ENCODE measurements at places on chromosomes 1 and 21.

GRCh38 chr1:175413367-175413766, 220.8 kb upstream of the KIAA0040 start:
- DNase-seq = no peak

DNA sequence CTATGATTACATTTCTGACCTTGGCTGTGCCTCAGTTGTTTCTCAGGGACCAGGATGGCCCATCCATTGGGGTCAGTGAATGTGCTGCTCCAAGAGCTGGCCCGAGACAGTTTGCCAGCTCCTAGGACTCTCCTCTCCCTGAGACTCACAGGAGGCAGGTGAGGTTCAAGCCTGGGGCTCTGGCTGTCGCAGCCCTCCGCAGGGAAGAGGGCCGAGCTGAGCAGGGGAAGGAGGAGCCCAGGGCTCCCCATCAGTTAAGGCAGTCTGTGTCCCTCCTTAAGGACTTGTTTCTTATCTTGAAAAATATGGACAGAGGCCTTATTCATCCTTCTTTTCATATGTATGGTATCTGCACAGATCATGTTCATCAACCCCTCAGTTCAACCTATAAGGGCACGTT, 26.6 kb upstream of the SARS1 start:
- no peak for DNase-seq

DNA sequence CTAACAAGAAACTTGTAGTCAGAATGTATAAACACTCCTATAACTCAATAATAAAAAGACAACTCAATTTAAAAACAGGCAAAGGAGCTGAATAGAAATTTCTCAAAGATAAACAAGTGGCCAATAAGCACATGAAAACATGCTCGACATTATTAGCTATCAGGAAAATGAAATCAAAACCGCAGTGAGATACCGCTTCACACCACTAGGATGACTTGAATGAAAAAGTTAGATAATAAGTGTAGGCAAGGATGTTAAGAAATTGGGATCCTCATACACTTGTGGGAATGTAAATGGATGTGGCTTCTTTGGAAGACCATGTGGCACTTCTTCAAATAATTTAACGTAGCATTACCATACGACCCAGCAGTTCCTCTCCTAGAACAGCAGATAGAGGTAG, 8.9 kb downstream of the RALGPS2 start:
- DNase-seq = no peak

GRCh38 chr1:82284213-82284612, 483.5 kb downstream of the ADGRL2 start:
- DNase-seq = no peak

- peak; percentile 4 for DNase-seq
Observed at GRCh38 chr21:14453339-14454015, 70.5 kb upstream of the HSPA13 start.

- no peak for DNase-seq
Observed at GRCh38 chr1:4653328-4653660, 1.1 kb upstream of the AJAP1 start.

DNA sequence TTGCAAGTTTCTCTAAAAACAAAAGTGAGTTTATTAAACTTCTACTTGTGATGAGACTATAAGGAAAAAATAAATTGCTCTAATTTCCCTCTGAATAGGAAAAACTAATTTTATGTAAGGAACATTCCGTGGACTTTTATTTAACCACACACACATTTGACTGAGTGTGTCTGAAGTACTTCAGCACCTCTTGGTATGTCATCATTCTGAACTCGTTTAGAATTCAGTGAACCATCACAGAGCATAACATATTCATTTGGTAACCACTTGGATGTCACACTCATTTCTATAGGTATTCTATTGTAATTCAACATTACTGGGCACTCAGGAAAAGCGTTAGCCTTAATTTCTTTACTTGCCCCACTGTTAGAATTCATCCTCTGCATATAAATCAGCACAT, 79.1 kb downstream of the RGS21 start:
- no peak for DNase-seq

DNA sequence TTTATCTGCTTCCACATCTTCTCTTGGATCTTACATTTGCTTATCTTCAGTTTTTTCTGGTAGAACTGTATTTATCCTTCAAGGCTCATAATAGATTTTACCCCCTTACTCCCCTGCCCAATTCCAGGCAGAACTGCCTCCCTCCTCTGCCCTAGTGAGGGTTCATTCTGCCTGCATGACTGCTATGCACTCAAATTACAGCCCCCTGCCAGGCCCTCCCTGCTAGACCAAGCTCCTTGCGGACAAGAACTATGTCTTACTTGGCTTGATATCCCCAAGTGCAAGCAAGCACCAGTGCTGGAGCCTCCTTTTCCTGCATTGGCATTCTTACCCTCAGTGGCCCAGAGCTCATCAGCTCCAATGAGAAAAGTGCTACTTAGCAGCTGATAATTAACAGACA, 18.1 kb downstream of the MAPKAPK2 start:
- DNase-seq = no peak

DNA sequence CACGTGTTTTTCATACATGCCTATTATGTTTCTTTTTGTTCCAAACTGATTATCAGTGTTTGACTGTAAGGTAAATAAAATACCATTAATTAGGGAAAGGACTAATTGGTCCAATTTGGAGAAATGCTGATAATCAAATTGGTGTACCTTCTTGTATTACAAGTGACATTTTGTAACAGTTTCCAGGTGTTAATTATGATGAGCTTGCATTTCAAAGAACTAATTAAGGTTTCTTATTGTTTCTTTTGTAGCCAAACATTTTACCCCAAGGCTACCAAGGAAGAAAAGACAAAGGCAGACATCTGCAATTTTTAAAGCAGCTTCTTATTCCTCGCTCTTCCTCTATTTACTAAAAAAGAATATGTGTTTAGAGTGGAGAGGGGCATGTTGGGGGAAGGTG, 88.7 kb upstream of the GRIK1 start:
- DNase-seq = no peak

- DNase-seq = no peak
Observed at GRCh38 chr1:215064327-215064726, 18.2 kb upstream of the KCNK2 start.

- no peak for DNase-seq
Observed at GRCh38 chr1:235298758-235299157, 29.2 kb downstream of the ARID4B start.

- no peak for DNase-seq
Observed at GRCh38 chr1:6278263-6278662, 17.4 kb upstream of the GPR153 start.

- peak; percentile 40 for DNase-seq
Observed at GRCh38 chr1:35559317-35559944, 1.8 kb downstream of the NCDN start.

DNA sequence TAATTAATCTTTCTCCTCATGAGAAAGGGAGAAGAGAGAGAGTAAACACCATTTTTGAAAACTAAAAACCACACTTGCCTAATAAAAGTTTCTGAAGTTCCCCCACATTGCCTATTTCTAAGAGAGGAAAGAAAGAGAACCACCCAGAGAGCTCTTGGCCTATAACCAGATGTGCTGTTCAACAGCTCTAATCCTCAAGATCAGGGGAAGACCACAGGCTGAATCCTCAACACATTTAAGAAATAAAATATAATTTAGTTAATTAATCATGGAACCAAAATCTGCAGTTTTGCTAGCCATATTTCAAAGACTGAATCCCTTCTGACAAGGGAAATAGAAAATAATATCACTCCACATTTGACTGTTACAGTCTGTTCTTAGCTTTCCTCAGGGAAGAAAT, 11.9 kb downstream of the PRRX1 start:
- DNase-seq = no peak

DNA sequence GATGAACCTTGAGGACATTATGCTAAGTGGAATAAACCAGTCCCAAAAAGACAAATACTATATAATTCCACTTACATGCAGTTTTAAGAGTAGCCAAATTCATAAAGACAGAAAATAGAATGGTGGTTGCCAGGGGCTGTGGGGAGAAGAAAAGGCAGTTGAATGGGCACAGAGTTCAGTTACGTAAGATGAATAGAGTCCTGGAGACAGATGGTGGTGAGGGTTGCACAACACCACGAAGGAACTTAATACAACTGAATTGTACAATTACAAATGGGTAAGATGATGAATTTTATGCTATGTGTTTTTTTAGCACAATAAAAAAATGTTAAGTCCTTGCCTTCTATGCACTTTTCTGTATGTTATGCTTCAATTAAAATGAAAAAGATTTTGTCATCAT, 66.6 kb downstream of the CD34 start:
- DNase-seq = no peak

- no peak for DNase-seq
Observed at GRCh38 chr1:185039726-185040407, 5.5 kb upstream of the RNF2 start.

DNA sequence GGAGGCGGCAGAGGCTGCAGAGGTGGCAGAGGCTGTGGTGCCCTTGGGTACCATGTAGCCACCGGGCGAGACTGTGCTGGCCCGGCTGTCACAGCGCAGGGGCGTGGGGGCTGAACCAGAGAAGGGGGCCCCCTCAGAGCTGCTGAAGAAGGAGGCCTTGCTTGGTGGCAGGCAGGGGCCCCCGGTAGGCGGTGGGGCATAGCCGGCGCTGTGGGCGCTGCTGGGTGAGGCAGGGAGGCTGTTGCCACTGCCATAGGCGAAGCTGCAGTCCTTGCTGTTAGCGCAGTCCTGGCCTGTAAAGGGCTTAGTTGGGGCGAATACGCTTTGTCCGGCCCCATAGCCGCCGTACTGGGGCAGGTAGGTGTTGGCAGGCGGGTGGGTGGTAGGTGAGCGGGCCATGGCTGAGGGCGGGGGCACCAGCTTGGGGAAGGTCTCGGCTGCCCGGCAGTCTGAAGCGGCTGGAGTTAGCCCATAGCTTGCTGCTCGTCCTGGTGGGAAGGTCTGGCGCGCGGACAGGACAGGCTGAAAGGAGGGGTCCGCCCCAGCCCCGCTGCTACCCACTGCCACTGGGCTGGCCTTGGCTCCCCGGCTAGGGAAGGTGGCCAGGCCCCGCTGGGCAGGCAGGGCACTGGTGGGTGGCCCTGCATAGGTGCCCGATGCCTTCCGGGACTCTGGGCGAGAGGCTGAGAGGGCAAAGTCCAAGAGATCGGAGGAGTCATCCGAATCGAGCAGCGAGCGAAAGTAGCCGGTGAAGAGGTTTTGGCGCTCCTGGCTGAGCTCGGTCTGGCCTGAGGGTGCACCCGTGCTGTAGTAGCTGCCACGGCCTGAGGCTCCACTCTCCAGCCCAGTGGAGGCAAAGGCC, 54.9 kb downstream of the AHDC1 start:
- no peak for DNase-seq

DNA sequence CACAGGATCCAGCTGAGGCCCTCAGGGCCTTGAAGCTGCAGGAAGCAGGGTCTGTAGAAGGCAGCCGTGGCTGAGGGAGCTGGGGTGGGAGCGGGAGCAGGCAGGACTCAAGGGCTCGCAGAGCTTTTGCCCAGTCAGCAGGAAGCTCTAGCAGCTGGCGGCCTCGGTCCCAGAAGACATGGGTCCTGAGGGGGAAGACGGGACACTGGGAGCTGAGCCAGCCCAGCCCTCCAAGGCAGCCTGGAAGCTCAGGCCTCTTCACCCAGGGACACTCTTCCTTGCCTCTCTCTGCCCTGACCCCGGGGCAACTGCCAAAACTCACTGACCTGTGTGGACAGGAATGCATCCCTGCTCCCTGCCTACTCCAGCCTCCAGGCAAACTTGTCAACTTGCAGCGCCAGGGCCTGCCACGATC, 8.9 kb downstream of the ADGRB2 start:
- DNase-seq = no peak

GRCh38 chr1:170273291-170274130, 127.8 kb downstream of the NTMT2 start:
- no peak for DNase-seq

- no peak for DNase-seq
Observed at GRCh38 chr1:25672763-25673409, 56.3 kb downstream of the MAN1C1 start.

Data from CD4-positive, alpha-beta T cell treated with Interleukin-10 for 1 hour (primary cell).